Stimulated activated naive B cell treated with anti-CD40 and anti-IgM and Interleukin-4, amounts not matched to agents 10 μg/mL and 1 μg/mL and 100 μg/mL, for 72 hours (primary cell): ENCODE measurements at places on chromosomes 2 and 18.
A peak's percentile ranks its signal among the peaks of the same experiment; 100 is the strongest.

GRCh38 chr2:189300916-189301315, 121.4 kb upstream of the COL5A2 start:
- no peak for DNase-seq

DNA sequence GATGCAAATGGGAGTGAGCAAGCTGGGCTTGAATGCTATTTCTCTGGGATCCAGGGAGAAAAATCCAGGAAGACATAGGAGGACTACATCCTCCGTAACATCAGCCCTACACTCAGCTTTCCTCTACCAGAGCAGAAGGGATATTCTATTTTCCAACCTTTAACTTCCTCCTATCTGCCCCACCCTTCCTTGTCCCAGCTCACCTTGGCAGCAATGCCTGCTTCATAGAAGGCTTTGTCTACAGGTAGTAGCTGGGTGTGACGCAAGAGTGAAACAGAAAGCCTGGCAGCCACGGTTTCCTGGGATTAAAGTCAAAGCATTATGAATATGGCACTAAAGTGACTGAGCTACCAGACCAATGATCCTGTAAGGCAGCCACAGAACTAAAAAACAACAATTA, 3.9 kb downstream of the KRTCAP3 start:
- no peak for DNase-seq

DNA sequence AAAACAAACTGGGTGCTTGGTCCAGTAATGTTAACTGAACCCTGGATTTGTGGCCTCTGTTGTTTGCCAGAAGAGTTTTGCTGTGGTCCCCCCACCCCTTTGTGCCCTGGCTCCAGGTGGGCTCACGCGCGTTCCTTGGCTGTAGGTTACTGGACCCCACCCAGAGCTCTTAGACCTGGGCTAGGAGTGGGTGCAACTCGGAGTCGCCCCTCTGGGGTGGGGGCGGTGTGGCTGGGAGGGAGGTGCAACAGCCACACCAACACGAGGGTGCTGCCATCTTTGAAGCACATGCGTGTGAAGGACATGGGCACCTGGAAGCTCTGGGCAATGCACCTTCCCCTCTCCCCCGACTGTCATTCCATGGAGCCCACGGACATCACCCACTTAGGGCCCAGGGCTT, 92.7 kb downstream of the USP40 start:
- no peak for DNase-seq

- no peak for DNase-seq
Measured at GRCh38 chr2:96580771-96581170, 44.2 kb downstream of the ARID5A start.

GRCh38 chr2:33437815-33438214, 38.6 kb upstream of the RASGRP3 start:
- no peak for DNase-seq

- DNase-seq = no peak
Measured at GRCh38 chr2:148162871-148163270, 142.0 kb downstream of the MBD5 start.

- DNase-seq = no peak
Measured at GRCh38 chr18:39958876-39959275, 1996.2 kb upstream of the PIK3C3 start.

DNA sequence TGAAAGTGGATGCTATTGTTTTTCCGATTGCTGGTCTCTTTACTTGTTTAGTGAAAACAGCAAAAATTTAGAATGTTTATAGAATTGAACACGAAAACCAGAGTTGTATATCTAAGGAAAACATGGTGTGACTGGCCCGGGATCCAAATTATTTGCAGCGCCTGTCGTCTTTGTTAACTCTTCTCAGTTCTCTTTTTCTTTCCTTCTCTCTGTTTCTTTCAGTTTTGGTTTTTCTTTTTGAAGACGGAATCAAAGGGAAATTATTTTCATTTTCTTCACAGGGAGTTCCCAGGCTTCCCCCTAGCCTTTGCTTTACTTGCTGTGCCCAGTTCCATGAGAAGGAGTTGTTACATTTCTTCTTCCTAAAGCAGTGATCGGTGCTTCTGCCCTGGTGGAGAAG, 76.0 kb downstream of the AGAP1 start:
- no peak for DNase-seq

GRCh38 chr2:173978447-173978846, 13.3 kb upstream of the SP3 start:
- no peak for DNase-seq

DNA sequence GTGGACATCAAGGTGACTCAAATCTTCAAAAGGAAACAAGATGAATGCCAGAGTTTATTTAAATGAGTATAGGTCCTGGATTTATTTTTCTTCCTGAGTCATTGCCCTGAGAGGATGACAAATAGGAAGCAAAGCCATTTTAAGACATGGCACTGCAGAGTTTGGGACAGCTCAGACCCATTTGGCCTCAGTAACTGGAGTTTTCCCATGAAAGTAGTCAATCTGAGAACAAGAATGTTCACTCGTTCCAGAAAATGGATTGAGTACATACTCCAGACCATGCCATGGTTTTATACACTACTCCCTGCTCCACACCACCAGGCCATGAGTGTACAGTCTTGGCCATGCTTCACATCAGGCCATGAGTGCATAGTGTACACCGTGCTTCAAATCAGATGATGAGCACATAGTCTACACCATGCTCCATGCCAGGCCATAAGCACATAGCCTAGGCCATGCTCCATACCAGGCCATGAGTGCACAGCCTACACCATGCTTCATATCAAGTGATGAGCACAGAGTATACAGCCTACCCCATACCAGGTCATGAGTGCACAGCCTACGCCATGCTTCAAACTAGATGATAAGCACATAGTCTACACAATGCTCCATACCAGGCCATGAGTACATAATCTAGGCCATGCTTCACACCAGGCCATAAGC, 202.4 kb downstream of the FBXO15 start:
- no peak for DNase-seq

- peak; percentile 90 for DNase-seq
Measured at GRCh38 chr2:96157649-96158553, 12.7 kb upstream of the DUSP2 start.

GRCh38 chr18:41655074-41655473, 300.0 kb upstream of the PIK3C3 start:
- no peak for DNase-seq
